ENCODE measurements at places on chromosomes 2 and 18.

DNA sequence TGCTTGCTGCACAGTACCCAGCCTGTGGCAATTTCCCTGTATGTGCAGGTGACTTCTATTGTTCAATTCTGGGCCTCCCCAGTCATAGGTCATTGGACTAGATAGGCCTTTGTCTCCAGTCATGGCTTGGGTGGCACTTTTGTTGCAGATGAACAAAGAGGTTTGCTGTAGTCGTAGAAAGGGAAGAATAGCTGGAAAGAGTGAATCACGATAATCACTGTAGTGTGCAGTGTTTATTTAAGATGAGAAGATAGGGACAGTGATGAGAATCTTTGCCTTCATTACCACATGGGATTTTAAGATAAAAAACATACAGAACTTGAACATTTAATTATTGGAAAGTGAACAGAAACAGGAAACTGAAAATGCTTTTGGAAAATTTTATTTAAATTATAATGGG, 156.1 kb upstream of the CYRIA start:
- DNase-seq: no peak

DNA sequence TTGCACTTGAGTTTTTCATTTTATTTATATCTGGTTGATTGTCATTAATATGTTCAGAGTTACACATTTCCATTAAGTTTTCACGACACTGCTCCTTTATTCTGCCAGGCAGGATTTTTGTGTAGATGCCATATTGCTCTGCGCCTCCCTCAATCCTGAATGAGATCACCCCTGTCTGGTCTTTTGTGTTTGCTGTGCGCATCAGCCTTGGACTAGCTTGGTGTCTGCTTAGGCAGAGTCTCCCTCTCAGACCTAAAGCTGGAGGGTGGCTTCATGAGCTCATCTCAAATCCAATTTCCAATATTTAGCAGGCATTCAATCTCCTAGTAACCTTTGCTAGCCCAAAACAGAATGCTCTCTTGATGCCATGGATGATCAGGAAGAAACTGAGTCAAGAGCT, 137.4 kb downstream of the SMAD7 start:
- no peak for DNase-seq

- DNase-seq: no peak
Measured at GRCh38 chr2:41460661-41461060, 587.2 kb upstream of the PKDCC start.

DNA sequence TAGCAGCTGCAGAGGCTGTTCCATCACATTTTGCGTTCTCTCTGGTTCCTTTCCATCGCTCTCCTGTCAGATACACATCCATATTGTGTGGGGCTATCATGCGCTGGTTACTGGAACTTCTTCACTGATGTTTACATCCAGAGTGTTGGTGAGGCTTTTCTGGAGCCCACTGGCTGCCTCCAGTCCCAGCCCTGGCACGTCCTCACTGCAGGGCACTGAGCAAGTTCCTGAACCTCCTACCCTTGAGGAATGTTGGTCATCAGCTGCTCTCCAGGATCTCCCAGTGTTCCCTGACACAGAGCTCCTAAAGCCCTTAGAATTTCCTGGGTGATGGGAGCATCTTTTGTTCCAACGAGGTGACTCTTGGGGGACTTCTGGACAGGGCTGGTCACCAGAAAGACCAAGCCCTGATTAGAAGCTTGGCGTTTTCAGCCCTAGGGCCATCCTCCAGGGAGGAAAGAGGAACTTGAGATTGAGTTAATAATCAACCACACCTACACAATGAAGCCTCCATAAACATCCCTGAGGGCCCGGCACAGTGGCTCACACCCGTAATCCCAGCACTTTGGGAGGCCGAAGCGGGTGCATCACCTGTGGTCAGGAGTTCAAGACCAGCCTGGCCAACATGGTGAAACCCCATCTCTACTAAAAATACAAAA, 81.3 kb downstream of the TFCP2L1 start:
- no peak for DNase-seq

GRCh38 chr18:45998244-45998643, 31.1 kb upstream of the EPG5 start:
- no peak for DNase-seq

- DNase-seq: no peak
Measured at GRCh38 chr2:53510401-53510800, 257.2 kb upstream of the CHAC2 start.

DNA sequence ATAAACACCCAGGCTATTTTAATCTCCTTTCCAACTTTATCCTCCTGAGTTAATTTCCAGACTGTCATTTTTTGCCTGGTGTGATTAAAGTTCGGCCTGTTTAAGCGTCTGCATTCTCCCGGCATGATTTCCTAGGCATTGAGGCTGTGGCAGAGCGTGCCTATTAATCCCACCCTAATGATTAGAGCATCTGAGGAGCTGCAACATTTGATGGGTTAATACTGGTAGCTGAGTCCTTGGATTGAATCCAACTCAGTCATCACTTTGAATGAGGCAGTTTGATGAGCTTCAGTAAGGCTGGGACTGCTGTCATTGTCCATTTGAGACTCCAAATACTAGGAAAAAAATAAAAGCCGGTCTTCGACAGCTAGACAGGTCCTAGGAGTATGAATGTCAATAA, 882.5 kb downstream of the SLC4A3 start:
- DNase-seq: no peak

DNA sequence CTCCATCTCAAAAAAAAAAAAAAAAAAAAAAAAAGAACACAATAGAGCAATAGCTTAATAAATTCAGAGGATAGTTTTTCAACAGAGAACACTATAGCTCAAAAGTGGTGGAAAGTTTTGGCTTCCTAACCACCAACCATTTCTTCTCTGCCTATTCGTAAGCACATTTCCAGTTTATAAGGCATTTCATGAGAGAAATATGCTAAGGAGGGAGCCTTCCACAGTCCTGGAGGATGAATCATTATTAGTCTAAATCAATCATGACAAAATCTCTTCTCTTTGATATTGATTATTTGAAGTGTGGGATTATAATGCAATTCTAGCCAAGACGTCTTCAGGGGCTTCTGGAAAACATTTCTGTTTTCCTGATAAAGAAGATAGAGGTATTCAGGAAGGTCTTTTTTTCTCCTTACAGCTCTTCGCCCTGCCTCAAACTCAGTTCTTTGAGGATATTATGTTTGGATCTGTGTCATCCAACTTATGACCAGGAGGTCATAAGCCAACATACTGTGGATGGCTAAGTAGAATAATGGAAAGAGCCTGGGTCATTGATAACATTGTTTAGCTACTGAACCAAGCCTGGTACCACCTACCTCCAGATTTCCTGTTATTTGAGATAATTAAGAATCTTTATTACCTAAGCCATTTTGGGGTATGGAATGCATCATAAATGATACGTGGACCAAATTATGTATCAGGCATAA, 207.3 kb downstream of the TRIB2 start:
- peak; percentile 86 for DNase-seq

GRCh38 chr2:203681978-203682377, 24.5 kb upstream of the CD28 start:
- DNase-seq: peak; percentile 43

- DNase-seq: peak; percentile 16
Measured at GRCh38 chr2:172339371-172340010, 87.9 kb upstream of the ITGA6 start.

GRCh38 chr2:19860022-19860421, 41.8 kb downstream of the TTC32 start:
- DNase-seq: no peak

DNA sequence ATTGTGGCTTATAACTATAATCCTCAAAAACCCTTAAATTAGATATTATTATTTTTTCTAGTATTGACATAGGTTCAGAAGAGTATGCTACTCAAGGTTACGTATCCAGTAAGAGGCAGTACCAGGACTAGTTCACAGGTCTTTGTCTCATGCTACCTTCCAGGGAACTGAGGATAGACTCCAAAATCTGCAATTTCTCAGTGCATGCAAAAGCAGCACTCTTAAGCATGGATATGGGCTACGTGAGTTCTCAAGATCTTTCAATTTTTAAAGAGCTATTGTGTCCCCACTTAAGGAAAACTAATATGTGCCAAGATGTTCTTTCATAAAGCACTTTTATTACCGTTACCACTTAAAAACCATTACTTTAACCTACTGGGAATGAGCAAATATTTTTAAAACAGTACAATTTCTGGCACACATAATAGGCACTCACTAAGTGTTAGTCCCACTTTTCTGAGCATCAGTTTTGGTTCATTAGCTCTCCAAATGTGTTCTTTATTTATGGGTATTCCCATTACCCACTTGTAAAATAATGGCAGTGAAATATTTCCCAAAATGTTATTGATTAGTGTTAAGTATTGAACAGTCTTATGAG, 113.8 kb upstream of the TTN start:
- no peak for DNase-seq

GRCh38 chr2:83081826-83082690, 1377.0 kb downstream of the SUCLG1 start:
- DNase-seq: peak; percentile 68

DNA sequence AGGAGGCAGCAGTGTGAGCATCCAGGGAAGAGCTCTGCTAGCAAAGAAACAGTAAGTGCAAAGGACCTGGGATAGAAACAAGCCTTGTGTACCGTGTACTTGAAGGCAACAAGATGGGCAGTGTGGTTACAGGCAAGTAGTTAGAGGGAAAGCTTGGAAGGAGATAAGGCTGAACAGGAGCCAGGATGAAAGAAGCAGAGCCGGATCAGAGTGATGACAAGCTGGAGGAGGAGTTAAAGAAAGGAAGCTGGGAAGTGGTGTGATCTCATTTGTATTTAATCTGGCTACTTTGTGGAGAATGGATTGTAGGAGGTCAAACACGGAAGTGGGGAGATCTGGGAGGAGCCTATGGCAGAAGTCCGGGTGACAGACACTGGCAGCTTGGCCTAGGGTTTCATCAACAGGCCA, 44.7 kb upstream of the VPS54 start:
- peak; percentile 91 for DNase-seq

DNA sequence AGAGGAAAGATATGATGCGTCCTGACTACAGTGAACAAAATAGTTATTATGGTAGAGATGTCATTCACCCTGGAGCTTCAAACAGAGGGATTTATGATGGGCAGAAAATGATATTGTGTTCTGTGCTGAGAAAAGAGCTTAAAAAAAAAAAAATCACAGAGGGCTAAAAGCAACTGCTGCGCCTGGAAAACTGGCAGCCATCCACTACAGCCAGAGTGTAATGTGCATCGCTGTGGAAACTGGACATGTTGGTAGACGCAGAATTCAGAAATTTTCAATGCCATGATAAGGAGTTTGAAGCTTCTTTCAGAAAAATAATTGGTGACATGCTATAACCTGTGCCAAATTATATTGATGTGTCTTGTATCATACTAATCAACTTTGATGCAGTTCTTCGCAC, 122.9 kb upstream of the SOX11 start:
- DNase-seq: no peak

- no peak for DNase-seq
Measured at GRCh38 chr18:11561293-11561692, 48.1 kb upstream of the SLC35G4 start.

- DNase-seq: no peak
Measured at GRCh38 chr18:47992976-47993375, 62.5 kb upstream of the SMAD2 start.

GRCh38 chr18:11407940-11408339, 201.5 kb upstream of the SLC35G4 start:
- DNase-seq: peak; percentile 46

DNA sequence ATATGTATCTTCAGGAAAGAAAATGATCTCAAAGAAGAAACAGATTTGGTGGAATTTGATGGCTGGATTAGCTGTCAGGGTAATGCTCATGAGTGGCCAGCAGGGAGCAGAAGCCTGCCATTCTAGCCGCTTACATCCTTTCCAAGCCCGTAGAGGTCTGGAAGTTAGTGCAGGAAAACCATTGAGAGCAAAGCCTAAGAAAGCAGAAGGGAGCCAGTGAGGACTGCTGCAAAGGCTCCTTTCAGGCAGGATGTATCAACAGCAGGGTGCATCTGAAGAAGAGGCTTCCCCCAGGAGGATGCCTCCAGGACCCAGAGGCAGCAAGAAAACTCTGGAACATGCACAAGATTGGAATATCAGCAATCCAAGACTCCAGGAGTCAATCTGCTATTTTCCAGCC, 22.9 kb upstream of the LBH start:
- peak; percentile 87 for DNase-seq

DNA sequence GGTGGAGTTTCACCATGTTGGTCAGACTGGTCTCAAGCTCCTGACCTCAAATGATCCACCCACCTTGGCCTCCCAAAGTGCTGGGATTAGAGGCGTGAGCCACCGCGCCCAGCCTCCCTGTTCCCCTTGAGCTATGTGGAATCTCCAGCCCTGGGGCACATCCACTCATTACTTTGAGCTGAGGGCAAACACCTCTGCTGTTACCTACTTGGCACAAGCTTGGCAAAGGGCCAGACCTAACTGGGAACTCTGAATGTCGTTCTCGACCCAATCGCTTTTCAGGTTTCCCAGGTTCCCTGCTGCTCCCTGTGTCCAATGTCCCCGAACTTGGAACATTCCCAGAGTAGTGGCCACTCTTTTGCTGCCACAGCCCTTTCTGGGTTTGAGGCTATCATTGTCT, 40.6 kb downstream of the CHST10 start:
- no peak for DNase-seq

DNA sequence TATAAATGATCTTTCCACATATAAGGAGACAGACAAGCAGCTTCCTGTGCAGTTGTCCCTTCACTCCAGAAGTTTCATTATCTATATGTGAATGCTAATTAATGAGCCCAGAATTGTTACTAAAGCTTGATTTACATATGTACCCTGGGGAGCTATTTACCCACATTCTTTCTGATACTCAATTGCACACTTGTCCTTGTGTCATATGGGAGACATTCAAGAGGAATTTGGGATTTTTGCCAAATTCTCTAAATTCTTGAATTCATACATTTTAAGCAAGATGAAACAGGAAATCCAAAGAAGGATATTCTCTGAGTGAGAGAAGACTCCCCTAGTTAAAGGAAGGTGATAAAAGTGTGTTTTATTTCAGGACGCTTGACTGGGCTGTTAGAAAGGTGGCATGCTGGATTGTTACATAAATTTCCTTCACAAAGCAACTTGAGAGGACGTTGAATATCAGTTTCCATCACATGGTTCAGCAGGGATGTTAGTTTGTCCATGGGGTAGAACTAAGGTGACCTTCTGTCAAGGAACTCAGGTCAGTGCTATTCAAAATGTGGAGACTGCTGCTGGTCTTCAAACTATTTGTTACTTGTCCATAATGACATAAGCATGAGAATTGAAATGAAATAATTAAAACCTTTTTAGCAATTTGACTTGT, 368.2 kb downstream of the IRS1 start:
- DNase-seq: peak; percentile 48

- DNase-seq: no peak
Measured at GRCh38 chr2:221724631-221725203, 152.6 kb upstream of the EPHA4 start.

DNA sequence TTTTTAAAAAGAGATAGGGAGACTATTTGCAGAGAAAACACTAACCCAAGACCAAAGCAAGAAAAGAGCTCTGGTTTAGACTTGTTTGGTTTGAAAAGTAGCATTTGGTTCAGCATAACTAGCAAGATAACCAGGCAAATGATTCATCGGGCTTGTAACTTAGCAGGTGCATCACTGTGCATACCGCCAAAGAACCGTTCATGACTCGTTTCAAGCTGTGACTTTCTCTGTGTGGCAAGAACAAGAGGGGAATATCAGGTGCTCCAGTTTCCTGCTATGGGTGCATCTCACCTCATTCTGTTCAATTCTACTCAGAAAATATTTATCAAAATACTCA, 244.9 kb downstream of the ETAA1 start:
- DNase-seq: peak; percentile 51

Measured in fibroblast of the aortic adventitia (primary cell).